GF-D8 (cell line): ENCODE measurements at places on chromosomes 12 and 14.

DNA sequence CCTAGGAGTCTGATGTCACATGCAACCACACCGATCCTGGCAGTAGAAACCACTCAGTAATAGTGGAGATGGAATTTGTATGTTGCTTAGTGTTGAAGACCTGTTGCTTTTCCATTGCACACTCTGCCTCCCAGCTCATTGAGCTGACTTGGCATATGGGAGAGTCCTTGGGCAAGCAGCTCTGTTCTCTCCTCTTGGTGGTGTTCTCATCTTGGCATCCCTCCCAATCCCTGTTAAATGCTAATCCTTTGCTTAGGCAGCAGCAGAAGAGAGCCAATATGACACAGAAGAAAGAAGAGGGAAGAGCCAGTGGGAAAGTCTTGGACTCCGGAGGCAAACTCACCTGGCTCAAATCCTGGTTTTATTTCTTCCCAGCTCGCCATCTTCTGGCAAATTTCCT is 178.0 kb upstream of the CAND1 start:
- DNase-seq: no peak

GRCh38 chr14:73153272-73153671 is 17.0 kb downstream of the PSEN1 start:
- no peak for DNase-seq

DNA sequence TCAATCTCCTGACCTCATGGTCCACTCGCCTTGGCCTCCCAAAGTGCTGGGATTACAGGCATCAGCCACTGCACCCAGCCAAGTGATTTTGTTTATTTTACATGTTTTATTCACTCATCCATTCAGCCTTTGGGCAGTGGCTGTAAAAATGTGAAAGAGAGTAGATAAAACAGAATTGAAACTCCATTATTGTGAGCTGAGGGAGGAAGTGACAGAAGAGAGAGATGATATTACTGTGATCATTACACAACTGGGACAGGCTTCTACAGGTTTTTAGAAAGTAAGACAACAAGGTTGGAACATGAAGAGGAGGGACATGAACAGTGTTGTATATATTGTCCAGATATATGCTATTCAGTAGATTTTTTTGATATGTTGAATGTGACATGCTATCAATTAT is 25.0 kb downstream of the CREBL2 start:
- DNase-seq: no peak

DNA sequence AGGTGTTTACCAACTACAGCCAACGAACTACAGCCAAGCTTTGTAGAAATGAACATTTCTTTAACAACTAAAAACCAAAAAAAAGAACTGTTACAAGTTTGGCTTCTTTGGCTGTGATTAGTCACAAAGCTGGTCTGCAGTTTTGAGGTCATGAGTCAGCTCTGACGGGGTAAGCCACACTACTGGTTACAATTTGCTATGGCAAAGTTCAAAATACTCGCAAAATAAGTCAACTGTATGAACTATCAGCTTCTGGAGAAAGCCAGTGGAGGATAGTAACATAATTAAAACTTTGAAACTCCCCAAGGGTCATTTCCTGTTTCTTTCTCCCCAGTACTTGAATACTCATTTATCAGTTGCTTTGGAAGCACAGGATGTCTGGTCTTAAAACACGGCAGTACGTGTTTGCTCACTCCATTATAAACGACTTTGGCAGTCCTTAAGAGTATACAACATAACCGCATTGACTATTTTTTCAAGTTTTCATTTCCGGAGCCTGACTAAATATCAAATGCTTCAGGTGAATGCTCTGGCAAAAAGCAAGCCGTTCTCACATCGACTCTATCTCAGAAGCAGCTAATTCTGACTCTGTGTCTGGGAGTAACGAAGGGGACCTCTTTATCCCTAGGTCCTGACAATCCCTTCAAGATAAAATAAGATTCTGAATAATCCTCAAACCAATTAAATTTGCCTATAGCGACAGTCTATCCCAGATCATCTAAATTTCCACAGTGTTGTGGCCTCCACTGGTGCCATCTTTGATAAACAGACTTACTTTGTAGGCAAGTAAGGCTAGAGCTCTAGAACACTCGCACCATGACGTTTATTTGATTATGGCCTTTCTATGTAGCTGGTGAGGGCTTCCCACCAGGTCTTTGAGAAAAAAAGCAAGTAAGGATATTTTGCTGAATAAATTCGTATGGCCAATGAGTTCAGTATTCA is 10.6 kb downstream of the PHLDA1 start:
- DNase-seq: no peak

DNA sequence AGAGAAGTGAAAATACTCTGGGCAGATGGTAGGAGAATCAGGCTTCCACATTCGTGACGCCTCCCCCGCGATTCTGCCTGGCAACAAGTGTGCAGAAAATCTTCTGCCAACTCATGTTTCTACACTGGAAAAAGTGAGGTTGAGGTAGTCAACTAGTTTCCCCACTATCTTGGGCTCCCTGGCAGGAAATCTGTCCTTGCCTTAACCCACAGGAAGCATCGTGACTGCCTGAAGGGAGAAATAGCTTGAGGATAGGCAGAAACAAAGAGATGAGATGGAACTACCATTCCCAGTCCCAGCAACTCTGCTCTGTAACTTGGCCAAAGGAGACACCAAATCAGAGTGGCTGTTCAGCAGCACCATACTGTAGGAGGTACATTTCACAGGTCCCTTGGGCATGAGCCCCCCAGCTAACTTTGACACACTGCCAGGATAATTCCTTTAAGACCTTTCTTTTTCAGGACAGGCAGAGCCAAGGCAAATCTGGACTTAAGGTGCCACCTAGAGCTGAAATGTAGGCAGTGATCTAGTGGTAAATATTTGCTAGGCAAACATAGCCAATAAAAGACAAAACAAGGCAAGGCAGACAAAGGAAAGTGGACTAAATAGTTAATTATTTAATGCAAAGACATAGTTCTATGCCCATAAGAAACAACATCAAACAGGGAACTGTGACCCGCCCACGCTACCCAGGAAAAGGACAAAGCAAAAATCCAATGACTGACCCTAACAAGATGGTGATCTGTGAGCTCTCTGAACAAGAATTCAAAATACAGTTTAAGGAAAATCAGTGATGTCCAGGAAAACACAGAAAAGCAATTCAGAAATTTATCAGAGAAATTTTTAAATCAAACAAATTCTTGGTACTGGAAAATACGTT is 205.1 kb downstream of the PTPRO start:
- no peak for DNase-seq

DNA sequence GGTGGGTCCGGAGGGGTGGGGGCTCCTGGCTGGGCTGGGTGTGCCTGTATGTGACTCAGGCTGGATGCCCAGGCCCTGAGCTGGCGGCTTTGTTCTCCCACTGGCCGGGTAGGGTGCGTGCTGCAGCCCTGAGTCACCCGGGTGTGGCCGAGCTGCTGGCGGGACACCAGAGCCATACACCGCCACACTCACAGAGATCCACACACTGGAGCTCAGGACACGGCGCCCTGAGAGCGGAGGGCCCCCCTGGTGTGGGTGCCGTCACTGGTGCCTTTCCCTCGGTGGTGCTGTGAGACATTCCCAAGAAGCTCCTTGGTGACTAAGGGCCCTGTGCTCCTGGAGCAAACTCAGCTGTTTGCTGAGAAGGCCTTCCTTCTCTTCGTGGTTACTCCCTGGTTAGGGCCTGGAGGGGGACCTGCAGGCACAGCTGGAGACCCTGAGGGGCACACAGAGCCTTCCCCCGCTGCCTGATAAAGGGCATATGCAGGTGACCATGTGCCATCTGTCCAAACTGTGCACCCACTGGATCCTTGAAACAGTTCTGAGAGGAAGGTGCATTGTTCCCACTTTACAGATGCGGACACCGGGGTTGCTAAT is 44.3 kb downstream of the KRT80 start:
- DNase-seq: no peak
